Heart left ventricle (tissue), 16 donors: ENCODE measurements at places on chromosomes 5 and 9.

DNA sequence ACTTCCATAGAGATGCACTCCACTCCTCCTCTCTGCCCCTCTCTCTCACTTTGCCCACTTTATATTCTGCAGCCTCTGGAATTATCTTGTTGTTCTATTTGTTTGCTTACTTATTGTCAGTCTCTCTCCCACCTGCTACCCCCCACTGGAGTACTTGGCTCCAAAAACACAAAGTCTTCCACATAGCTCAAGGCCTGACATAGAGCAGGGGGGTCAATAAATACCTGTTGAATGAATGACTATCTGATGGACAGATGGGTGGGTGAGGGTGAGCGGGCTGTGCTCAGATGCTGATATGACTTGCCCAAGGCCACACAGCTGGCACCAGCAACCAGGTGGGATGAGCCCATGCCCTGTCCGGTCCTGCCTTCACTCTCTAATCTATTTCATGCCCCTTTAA, 13.4 kb upstream of the UNC5A start:
- no peak for DNase-seq

DNA sequence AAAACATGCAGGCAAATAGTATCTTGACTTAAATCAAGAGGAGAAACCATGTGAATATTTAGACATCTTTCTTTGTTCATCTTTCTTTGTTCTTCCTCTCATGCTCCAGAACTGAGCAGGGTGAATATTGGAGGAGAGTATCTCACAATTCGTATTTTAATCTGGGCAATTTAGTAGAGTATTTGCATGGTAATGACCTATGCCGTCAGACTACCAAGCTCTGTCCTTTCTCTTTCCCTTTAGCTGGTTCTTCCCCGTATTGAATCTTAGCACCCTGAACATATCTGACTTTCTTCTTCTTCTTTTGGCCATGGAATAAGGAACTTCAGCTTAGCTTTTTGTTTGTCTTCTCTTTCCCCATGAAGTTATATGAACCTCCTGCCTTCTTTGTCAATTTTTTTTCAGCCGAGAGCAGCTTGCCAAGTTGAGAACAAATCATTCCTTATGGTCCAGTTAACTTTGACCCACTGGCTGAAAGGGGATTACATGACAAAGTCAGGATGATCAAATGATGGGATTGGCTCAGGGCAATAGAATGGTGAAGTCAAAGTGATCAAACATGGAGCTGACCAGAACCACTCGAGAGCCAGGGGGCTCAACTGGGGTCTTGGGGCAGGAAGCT, 95.8 kb downstream of the DAPK1 start:
- DNase-seq: no peak

- DNase-seq: no peak
These were observed 190.2 kb upstream of the ELL2 start for GRCh38 chr5:96151891-96152290.

DNA sequence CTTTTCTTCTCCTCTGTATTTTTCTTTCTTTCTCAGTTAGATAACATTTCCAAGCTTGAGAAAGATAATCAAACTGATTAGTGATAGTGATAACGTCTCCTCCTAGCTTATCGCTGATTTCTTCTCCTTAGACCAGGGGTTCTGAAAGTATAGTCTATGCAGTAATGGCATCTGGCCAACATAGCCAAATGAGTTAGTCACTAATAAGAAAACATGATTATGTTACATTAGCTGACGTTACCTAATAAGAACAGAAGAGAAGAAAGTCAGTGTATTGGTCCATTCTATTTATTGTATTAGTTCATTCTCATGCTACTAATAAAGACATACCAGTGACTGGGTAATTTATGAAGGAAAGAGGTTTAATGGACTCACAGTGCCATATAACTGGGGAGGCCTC, 111.2 kb downstream of the STRBP start:
- DNase-seq: no peak

GRCh38 chr5:115514220-115514619, 30.4 kb downstream of the FEM1C start:
- no peak for DNase-seq

GRCh38 chr5:177228751-177229150, 74.8 kb downstream of the RAB24 start:
- DNase-seq: no peak

DNA sequence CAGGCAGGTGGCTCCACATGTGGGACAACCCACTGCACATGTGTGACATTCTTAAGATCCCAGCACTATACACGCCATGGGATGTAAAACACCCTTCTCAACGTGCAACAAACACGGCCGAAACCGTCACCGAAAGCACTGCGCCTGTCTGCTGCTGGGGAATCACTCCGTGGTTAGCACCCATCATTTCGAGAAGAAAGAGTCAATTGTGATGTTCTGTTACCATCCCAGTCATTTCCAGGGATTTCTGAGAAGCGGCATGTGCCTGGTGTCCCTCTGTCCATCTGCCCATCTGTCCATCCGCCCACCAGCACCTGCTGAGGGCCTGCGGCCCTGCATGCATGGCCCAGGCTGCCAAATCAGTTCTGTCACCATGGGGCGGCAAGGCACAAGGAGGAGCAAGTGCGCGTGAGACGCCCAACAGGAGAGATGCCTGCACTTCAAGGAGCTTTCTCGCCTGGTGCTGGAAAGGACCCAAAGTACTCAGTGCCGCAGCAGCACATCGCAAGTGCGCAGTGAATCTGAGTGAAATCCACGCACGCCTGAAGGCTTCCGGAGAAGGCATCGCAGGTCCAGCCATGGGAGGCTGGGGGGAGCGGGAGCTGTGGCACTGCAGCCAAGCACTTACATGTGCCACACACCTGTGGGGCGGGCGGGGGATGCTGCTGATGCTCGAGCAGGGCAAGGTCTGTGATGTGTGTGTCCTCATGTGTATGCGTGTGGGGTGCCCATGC, 38.0 kb downstream of the VAV2 start:
- DNase-seq: no peak

DNA sequence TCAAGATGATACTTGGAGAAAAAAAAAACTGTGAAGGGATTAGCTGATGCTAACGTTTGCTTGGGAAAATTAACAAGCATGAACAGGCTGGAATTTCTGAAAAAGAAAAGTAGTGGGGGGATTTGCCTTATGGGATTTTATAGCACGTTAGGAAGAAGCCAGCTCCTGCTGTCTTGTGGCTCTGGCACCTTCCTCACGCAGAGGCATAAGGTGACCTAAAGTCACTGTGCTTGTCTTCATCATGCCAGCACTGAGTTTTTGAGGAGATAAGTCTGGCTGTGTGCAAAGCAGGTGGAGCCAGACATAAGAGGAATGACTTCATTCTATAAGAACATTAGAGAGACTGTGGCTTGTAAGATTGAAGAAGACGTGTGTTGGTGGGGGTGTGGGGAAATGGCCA, 94.4 kb upstream of the MAP1B start:
- no peak for DNase-seq

DNA sequence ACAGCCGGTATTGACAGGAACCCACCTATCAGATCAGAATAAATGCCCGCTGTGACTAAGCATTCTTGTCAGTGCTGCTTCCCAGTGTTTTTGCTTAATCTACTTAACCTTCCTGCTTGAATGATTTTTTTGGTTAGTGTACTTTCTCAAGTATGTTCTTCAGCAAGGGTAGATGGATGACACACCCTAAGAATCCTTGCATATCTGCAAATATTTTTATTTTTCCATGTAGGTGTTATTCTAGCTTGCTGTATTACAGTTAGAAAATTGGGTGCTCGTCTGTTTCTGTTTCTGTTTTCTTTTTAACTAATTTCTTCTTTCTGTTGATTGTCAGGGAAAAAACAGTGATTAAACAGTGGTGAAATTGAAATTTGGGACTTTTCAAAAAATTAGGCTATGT, 64.5 kb downstream of the SEC61B start:
- DNase-seq: no peak

DNA sequence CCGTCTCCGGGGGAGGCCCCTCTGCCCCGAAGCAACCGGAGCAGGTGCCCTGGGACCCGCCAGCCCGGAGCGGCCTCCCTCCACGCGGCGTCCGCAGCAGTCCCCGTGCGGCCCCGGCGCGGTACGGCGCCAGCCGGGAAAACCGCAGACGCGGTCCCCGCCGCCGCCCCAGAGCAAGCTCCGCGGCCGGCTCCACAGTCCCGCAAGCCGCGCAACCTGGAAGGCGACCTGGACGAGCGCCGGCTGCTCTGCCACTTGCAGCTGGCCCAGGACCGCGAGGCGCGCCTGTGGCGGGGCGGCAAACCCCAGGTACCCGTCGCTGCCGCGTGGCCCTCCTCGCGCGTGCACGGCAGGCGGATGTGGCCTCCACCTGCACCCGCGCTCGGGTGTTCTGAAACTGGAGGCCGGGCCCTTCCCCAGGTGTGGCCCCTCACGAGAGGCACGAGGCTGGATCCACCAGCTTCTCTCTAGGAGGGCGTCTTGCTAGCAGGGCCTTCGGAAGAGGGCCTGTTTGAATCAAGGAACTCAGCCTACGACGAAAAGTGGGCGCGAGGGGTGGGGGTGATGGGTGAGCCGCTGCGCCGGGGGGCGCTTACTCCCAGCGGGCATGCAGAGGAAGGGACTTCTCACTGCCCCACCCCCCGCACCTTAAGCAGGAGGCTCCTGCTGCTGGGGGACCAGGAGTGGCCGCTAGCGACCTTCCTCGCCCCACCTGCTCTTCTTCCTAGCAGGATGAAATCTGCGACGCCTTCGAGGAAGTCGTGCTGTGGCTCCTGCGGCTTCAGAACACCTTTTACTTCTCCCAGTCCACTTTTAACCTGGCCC, 602 bp downstream of the CCNI2 start:
- DNase-seq: no peak

- no peak for DNase-seq
These were observed 540.8 kb downstream of the PRELID2 start for GRCh38 chr5:145294331-145294730.

DNA sequence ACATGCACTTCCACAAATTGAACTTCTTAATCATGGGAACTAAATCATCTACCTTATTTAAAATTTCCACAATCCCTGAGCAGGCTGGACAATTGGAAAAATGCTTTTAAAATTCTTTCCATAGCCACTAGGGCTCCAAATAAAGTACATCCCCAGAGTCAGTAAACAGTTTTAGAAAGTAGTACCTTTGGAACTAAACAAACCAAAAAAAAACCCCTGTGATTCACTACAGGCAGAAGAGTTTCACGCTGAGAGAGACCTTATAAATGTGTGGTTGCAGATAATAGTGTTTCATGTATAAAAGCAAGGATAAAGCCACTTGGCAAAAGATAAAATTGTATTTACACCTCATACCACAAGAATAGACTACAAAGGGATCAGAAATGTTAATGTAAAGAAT, 11.8 kb upstream of the HMGCR start:
- DNase-seq: no peak

DNA sequence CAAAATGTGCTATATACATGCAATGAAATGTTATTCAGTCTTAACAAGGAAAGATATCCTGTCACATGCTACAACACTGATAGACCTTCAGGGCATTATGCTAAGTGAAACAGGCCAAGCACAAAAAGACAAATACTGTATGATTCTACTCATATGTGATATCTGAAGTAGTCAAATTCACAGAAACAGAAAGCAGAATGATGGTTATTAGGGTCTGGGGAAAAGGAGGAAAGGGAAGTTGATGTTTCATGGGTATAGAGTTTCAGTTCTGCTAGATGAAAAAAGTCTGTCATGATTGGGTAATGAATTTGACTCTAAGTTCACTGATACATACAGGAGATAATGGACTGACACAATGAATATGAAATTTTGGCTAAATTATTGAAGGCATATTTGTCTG, 11.2 kb upstream of the RIC1 start:
- DNase-seq: no peak

DNA sequence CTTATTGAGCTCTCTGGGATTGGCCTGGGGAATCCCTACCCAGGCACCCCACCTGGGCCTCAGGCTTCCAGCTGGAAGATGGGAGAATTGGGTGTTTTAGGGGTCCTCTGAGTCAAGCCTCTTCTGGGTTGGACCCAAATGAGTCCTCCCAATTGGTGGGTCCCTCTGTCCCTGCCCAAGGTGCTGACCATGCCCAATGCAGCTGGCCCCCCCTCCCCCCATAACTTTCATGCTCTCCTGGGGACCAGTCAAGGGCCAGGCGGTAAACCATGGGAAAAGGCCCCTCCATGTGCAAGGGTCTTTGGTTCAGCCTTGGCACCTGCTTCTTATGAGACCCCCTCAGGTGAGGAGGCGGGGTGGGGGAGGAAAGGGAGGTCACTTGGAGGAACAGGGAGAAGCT, 3.4 kb upstream of the PSD2 start:
- DNase-seq: no peak

DNA sequence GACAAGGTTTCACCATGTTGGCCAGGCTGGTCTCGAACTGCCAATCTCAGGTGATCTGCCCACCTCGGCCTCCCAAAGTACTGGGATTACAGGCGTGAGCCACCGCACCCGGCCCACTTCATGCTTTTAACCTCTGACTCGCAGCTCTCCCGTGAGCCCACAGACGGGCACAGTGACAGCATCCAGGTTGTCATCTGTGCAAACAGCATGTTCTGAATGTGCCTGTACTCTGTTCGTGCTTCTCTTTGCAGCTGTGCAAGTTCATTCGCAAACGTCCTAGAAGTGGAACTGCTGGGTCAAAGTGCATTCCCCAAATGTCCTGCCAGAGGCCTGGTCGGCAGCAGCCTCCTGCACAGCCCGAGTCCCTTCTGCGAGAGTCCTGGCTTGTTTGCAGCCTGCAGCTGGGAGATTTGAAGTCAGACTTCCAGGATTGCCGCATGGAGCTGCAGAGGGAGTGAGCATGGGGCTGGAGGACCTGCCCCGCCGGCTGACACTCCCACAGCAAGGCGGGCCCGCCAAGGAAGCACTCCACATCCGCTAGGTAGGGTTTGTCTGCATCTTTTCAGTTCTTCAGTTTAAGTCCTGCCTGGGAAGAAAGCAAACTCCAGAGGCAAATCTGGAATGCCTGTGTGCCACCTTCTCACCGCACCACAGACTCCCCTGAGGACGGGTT, 3.4 kb downstream of the BRD3OS start:
- no peak for DNase-seq

- no peak for DNase-seq
These were observed 17.2 kb upstream of the WNK2 start for GRCh38 chr9:93166699-93167098.

DNA sequence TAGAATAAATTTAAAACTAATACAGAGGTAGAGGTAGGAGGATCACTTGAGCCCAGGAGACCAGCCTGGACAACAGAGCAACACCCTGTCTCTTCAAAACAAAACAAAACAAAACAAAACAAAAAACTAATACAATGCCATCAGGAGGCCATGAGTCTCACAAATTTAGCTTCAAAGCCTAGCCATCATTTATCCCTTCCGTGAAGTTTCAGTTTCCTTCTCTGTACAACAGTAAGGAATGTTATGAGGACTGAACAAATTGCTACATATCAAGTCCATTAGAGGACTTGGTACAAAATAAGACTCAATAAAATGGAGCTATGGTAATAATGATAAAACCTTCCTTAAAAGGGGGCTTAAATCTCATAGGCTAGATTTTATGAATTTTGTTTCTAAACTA, 60.8 kb downstream of the MAPKAP1 start:
- DNase-seq: no peak

GRCh38 chr9:23841304-23841703, 15.3 kb upstream of the ELAVL2 start:
- no peak for DNase-seq

DNA sequence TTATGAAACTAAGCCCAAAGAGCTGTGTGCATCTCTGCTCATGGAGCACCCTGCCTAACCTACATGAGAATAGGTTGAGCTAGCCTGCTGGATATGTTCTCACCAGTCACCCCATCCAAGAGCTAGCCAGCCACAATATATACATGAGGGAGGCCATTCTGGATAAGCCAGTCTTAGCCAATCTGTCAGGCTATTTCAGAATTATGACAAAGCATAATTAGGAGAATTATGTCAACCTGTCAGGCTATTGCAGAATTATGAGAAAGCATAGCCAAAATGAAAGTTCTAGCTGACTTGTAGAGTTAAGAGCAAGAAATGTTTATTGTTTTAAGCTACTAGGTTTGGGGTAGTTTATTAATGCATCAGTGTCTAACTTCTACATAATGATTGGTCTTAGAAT, 189.8 kb downstream of the WDR70 start:
- no peak for DNase-seq
